GM04503 (cell line): ENCODE measurements at places on chromosomes 11 and 22.

GRCh38 chr11:13857828-13858227 lies 104.7 kb upstream of the SPON1 start:
- DNase-seq = no peak

GRCh38 chr11:133697603-133698180 lies 147.6 kb downstream of the SPATA19 start:
- DNase-seq = no peak

DNA sequence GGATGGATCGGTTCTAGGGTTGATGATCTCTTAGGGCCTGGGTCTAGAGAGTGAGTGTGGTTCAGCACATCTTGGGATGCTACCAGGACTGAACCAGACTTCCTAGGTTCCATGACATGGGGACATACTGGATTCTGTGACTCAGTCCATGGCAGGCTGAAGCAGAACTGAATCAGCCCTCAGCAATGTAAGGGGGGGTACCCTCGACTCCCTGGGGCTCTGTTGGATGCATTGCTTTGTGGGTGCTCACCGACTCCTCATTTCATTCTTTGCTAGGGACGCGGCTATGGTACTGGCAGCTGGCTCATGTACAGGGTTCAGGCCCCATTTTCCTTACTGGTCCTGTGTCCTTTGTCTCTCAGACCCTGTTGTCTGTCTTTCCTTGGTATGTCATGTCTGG lies 733 bp upstream of the GRAMD1B start:
- DNase-seq = peak; percentile 77

GRCh38 chr11:114060392-114061047 lies 1.0 kb downstream of the ZBTB16 start:
- DNase-seq = no peak

- DNase-seq = no peak
These were observed 6.0 kb upstream of the SLC35F2 start for GRCh38 chr11:107864591-107864990.

- no peak for DNase-seq
These were observed 89.7 kb downstream of the ZC3H12C start for GRCh38 chr11:110182886-110183285.

- DNase-seq = no peak
These were observed 5.8 kb upstream of the OR5B2 start for GRCh38 chr11:58433638-58434203.

- no peak for DNase-seq
These were observed 154.3 kb upstream of the TBCEL start for GRCh38 chr11:120869516-120870011.

- DNase-seq = no peak
These were observed 15.5 kb upstream of the ZBTB44 start for GRCh38 chr11:130330101-130330684.
